T1000 (cell line): ENCODE measurements at places on chromosomes 5 and 9.

DNA sequence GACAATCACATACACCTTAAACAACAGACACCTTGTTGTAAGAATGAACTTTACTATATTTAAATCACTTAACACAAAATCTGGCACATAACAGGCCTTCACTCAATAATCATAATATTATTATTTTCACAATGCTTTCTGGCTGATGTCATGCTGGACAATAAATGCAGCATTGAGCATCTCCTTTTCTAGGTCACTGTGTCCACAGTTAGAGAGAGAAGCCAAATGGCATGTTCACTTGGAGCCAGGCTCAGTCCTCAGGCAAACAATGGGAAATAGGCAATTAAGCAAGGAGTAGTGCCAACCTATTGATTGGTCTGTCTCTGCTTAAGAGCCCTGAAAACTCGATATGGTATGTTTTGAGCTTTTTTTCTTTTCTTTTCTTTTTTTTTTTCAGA lies 50.6 kb upstream of the KLF4 start:
- no peak for DNase-seq

DNA sequence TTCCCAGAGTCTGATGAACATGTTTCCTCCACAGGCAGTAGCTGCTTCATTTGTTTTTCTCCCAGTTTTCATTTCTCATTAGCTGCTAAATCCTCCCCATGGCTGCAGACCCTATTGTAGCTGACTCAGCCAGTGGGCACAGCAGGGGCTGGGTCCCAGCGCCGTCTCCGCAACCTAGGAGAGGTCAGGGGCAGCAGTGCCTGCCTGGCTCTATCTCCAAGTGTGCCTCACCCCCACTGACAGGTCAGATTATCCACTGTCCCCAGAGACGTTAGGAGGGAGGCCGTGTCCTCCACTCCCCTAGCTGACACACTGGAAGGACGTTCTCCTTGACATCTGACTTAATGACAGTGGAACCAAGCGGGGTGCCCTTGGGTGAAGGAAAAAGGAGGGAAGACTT lies 31.1 kb downstream of the KCNIP1 start:
- no peak for DNase-seq

GRCh38 chr5:32201122-32201753 lies 27.1 kb upstream of the GOLPH3 start:
- DNase-seq, result no peak

DNA sequence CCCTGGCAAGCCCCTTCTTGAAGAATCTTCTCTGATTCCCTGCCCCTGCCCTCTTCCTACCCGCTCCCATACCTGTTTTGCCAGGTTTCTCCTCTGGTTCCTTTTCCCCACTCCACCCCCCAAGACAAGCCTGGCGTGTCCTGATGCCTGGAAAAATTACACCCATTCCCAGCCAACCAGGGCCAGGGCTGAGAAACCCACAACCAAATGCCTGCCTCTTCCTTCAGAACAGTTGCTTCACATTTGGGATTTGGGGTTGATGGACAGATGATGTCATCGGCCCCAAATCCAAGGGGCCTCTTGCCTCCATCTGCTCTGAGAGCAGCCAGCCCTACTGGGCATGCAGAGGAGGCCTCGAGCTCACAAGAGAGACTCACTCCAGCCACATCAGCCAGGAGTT lies 8.8 kb upstream of the NEK6 start:
- DNase-seq, result no peak
